ENCODE measurements at places on chromosomes 7 and 10.

DNA sequence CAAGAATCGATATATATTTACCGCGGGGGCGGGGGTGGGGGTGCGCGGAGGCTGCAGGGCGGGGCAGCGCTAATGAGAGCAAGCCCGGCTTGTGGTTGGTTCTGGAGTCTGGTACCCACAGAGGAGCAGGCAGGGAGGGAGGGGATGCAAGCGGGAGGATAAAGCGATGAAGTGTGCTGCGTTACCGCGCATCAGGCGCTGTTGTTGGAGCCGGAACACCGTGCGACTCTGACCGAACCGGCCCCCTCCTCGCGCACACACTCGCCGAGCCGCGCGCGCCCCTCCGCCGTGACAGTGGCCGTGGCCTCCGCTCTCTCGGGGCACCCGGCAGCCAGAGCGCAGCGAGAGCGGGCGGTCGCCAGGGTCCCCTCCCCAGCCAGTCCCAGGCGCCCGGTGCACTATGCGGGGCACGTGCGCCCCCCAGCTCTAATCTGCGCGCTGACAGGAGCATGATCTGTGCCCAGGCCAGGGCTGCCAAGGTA is at the start of gene HECW1:
Gene HECW1, plus strand, starts transcription at position 189 of the 482 bp plus-strand sequence. CDS start 131,259 bp downstream, outside the sequence.
- DNase-seq, result no peak

DNA sequence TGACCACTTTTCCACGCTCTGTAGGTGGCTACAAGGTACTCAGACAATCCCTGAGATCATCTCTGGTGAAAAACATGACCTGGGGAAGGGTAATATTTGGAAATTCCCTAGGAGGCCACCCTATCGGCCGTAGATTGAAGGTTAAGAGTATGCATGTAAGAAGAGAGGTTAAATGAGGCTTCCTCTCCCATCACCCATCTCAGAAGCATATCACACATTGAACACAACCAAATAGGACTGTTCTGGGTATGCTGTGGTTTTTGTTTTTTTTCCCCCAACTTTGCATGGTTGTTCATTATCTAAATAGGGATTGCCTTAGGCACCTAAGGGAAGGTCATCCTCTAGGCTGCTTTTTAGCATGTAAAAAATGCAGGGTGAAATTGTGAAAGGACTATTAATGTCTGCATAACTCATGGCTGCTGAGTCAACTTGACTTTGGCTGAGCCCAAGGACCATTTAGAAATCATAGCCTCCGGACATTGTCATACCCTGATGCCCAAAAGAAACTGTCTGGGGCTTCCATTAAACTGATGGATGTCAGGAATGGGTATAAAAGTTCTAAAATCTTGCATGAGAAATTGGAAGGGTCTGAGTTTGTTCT is 24.7 kb upstream of the ST8SIA6 start:
- no peak for DNase-seq

GRCh38 chr10:1531883-1532597 is 205.3 kb downstream of the ADARB2 start:
- DNase-seq, result no peak

- no peak for DNase-seq
Measured at GRCh38 chr7:82317257-82317721, 126.3 kb downstream of the CACNA2D1 start.

DNA sequence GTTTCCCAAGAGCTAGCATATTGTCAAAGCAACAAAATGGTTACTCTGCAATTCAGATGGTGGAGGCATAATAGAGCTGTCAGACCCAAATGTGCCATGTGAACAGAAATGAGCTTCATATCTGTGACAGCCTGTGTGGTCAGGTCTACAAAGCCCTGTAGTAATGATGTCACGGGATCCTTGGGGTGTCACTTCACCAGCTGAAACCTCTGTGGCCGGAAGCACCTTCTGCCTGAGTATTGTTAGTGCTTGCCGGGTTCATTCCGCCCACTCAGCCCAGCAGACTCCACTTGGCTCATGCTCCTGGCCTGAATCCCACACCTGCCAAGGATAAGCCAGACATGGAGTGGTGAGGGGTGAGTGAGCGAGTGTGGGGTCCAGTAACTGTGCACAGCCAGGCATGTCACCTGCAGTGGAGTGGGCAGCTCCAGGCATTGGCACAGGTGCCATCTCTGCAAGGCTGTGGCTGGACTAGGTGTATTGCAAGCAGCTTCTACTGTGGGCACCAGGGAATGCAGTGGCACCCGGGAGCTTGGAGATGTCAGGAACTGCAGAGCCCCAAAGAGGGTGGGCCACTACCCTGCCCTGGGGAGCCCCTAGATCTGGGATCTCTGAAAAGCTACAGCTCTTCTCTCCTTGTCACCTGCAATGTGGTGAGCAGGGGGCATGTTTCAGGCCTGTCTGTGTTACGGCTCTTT is 341.9 kb upstream of the CHRM2 start:
- DNase-seq, result no peak

- DNase-seq, result peak; percentile 75
Measured at GRCh38 chr7:137804836-137805235, 41.9 kb downstream of the DGKI start.

- no peak for DNase-seq
Measured at GRCh38 chr10:29559996-29560395, 74.8 kb downstream of the SVIL start.

DNA sequence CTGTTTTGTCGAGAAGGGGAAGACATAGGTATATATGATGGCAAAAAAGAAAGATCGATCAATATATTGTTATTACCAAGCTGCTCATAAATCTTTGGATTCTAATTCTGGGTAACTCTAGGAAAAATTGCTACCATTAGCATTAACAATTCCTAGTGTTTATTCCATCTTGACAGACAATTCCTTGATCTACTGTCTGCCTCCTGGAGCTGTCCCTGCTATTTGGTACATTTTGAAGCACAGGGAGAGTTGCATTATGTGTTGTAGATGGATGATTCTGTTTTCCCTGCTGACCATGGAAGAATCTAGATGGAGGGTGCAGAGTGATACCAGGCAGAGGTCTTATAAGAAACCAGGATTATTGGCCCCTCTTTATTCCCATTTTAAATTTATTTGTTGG is 29.1 kb upstream of the SEM1 start:
- no peak for DNase-seq

DNA sequence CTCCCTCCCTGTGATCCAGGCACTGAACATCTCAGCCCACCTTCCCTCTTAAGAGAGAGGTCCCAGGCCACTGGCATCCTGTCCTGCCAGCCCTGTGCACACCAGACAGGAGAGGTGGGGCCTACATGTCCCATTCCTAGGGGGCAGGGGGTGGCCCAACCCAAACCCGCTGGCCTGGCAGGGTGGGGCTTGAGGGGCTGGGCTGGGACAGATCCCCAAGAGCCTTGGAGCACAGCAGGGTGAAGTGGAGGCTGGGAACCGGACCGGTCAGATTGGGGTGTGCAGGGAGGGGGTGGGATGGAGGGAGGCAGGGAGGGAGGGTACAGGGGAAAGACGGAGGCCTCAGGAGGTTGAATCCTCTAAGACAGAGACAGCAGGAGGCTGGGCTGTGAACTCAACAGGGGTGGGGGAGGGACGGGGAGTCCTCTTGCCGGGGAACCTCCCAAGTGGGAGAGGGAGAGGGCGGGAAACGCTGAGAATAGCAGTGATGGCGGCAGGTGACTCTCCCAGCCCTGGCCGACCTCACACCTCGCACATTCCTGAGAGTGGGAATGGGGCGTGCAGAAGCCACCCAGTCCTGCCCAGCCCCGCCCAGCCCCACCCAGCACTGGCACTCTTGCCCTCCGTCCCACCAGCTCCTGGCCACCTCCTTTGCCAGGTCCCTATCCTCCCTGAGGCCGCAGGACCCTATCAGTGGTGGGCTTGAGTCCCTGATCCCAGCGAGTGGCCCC is 6.7 kb downstream of the TSC22D4 start:
- DNase-seq, result no peak

DNA sequence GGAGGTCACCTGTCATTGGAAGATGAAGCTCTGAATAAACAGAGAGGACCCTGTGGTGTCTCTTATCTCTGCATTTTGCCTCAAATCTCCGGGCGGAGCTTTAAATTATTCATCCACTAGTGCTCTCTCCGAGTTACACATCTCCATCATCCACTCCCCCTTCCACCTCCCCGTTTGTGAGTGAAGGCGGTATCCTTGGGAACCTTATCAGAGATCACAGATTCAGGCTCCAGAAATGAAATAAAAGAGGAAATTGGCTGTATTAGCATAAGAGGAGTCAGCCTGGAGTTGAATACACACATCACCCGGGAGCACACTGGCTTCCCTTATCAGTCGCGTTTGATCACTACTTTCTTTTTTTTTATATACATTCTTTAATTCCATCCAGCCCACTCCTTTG is 1184.8 kb downstream of the GATA3 start:
- no peak for DNase-seq

GRCh38 chr7:78828317-78828716 is 625.1 kb downstream of the MAGI2 start:
- no peak for DNase-seq

GRCh38 chr7:111672901-111673300 is 110.6 kb upstream of the IMMP2L start:
- DNase-seq, result no peak

- no peak for DNase-seq
Measured at GRCh38 chr10:61438141-61438988, 14.8 kb downstream of the TMEM26 start.

- DNase-seq, result no peak
Measured at GRCh38 chr7:51827631-51828030, 511.0 kb upstream of the COBL start.

GRCh38 chr7:81776161-81776560 is 6.3 kb upstream of the HGF start:
- no peak for DNase-seq

GRCh38 chr10:29839826-29840515 is 205.2 kb upstream of the SVIL start:
- DNase-seq, result no peak
